ENCODE measurements at places on chromosomes 5 and 9.

- peak; percentile 62 for DNase-seq
Observed at GRCh38 chr5:154756009-154756867, 1.1 kb downstream of the LARP1 start.

DNA sequence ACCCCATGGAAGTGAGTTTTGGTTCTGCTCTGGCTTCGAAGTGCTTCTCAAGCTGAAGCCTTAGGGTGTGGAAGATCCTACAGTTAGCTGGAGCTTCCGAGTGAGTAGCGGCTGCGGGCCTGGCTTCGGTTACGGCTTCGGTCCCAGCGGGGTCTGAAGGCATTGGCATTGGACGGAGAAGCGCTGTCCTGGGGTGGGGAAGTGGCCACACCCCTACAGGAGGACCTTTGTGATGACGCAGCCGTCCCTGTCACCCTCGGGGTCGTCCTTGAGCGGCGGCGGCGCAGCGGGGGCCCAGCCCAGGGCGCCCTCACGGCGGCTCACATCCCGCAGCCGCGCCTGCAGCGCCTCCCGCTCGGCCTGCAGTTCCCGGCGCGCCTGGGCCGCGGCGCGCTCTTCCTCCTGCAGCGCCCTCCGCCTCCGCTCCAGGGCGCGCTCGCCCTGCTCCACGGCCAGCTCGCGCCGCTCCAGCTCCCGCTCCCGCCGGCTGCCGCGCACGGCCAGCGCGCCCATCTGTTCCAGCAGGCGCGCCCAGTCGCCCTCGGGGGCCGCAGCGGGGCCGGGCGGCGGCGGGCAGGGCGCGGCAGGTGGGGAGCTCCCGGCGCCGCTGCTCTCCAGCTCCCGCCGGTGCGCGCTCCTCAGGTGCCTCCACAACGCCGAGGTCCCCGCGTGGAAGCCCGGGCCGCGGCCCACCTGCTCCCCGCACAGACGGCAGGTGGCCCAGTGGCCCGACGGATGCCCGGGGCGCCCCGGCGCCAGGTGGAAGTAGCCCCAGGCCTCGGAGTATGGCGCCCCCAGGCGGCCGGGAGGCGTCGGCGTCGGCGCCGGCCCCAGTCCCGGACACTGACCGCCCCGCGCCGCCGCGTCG lies 9.9 kb downstream of the ZBED3 start:
- peak; percentile 85 for DNase-seq

GRCh38 chr9:346111-346571 lies 131.5 kb downstream of the DOCK8 start:
- DNase-seq = no peak

DNA sequence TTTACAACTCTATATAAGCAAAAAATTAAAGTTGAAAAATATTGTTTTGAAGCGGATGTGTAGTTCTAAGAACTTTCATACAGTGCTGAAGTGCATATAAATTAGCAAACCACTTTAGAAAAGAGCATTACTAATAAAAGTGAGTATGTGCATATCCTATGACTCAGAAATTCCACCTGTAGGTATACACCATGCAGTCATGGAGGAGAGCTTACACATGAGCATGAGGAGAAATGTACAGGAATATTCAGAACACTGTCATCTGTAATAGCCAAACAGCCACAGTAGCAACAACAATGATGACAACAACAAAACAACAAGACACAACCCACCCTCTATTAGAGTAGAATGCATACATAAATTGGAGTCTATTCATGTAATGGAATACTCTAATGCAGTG lies 138.2 kb upstream of the ARRDC3 start:
- DNase-seq = no peak

DNA sequence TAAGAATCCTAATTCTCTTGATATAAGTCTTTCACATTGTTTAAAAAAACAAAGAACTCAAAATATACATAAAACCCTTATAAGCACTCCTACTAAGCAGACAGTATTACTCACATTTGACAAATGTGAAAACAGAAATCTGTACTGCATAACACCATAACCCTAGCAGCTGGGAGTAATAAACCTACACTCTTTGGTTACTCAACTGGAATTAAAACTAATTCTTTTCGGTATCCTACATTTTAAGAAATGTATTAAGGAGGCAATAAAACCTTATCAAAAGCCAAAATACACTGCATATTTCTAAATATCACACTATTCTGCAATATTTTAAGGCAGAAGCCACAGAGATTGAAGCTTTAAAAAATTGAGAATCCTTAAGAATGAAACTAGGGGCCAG lies 6.8 kb downstream of the AUH start:
- no peak for DNase-seq

DNA sequence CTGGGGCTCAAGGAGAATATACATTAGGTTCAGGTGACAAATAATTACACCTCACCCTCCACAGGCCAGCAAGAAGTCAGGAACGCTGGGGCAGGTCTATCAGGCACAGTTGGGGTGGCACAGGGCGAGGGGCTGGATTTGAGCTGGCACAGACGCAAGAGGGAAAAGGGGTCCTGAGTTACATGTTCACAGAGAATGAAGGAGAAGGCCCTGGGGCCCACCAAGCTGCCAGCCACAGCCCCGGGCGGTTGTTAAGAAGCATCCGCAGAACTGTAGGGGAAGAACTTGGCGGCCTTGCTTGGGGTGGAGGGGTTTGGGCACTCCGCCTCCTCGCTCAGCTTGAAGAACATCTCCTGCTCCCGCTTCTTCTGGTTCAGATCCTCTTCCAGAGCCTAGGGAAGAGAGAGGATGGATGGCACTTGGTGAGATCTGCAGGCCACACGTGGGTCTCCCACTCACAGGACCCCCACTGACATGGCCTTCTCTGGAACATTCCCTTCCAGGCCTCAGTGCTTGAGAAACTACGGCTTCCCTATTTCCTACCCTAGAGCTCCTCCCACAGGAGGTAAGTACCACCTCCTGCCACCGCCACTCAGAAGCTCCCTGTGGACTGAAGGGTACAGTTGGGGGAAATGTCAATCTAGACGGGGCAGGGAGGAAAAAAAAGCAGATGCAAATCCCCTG lies 38.3 kb upstream of the FBXW11 start:
- peak; percentile 43 for DNase-seq

GRCh38 chr5:143142596-143143435 lies 260.7 kb downstream of the NR3C1 start:
- DNase-seq = peak; percentile 39

DNA sequence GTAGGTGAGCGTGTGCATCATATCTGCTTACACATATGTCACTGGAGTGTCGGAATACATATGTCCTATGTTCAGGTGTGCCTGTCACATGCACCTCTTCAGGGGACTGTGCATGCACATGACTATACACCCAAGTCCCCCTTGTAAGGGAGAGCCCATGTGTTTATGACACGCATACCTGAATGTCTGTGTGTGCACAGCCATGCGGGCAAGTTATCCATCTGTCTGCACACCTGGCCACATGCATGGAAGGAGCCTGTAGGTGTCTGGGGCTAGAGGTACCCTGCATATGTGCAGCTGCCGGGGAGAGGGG lies 622 bp upstream of the RGS14 start:
- no peak for DNase-seq

GRCh38 chr5:173989432-173990082 lies 587 bp downstream of the C5orf47 start:
- DNase-seq = no peak

DNA sequence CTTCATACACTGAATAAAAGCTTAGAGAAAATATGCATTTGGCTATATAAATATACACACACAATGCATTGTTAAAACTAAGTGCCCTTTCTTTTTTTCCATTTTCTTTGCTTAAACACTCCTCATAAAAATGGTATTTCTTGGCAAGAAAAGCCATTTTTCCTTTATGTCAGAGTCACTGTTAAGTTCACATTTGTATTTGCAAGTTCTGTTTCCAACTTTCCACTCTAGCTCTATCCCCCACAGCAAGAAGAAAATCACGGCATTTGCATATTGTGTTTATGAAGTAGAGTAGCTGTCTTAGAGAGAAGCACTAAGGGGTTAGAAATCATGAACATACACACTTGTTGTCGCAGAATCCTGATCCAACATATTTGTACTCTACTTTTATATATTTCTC lies 662.1 kb upstream of the MEF2C start:
- DNase-seq = no peak

DNA sequence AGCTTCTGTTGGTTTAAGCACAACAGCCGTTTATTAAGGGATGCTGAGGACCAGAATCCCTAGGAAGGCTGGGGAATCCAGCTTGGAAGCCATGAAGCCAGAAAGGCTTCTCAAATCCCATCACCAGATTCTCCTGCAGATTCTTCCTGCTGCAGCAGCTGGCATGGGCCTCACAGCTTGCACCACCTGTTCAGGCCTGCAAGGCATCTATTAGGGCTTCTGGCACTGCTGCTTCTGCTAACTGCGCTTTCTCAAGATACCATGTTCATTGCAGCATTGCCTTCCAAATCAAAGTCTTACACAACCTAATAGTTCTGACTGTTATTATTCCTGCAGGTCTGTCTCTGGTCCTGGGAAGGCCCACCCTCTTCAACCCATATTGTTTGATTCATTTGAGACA lies 51.2 kb upstream of the ZNF366 start:
- no peak for DNase-seq

DNA sequence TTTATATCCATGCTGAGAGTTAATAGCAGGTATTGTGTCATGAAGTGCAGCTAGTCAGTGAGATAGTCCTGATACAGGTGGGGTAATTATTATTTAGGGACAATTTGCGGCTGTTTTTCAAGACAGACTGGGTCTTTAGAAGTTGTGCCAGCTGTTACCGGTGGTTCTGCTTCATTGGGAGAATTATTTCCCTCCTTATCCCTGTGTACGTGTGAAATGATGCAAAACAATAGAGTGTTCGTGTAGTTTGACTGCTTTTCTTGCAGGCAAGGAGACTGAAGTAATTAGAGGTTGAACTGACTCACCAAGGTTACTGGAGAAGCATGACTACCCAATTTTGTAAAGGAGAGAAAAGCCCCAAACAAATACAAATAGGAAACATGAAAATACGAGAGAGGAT lies 101.7 kb downstream of the ARRDC3 start:
- no peak for DNase-seq

DNA sequence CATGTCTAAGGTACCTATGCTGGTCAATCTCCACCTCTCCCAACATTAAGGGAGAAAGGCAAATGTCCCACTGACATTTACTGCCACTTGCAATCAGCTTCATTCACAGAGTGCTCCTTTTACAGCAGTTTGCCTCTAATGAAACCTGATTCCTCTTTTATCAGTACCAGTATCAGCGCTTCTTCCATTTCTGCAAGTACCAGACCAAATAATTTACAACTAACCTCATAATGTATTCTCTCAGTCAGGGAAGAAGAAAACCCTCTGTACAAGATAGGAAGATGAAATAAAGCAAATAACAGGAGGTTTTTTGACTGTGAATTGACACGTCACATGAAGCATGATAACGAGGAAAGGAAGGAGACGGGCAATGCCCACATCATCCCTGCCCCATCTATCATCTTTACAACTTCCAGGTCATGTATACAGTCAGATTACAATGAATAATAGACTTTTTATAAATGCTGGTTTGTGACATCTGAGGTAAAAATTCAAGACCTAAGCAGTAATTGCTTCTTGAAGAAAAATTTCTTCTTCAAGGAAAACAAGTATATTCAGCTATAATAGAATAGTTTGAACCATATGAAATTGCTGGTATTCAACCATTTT lies 21.9 kb downstream of the ABITRAM start:
- no peak for DNase-seq

GRCh38 chr5:107799306-107799705 lies 128.6 kb upstream of the EFNA5 start:
- DNase-seq = no peak

- DNase-seq = peak; percentile 48
Observed at GRCh38 chr9:114240647-114241558, 82.0 kb upstream of the ORM1 start.

- no peak for DNase-seq
Observed at GRCh38 chr5:84327591-84327990, 57.1 kb downstream of the EDIL3 start.

- DNase-seq = no peak
Observed at GRCh38 chr9:125532812-125533594, 174.0 kb downstream of the MAPKAP1 start.

DNA sequence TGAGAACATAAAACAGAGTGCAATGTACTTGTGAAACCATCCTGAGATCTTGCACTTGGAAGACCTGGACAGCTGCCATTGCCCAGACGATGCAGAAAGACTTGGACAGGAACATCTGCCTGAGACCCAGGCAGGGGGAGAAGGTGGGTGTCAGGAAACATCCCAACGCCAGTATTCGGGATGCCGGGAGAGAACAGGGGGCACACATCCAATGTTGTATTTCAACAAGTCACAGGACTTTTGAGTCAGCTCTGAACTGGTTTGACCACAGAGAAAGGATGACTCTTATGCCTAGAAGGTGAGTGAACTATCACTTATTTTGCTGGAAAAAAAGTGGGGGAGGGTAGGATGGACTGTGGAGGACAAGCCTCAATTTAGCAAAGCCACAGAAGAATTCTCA lies 124.6 kb downstream of the ROR2 start:
- no peak for DNase-seq

DNA sequence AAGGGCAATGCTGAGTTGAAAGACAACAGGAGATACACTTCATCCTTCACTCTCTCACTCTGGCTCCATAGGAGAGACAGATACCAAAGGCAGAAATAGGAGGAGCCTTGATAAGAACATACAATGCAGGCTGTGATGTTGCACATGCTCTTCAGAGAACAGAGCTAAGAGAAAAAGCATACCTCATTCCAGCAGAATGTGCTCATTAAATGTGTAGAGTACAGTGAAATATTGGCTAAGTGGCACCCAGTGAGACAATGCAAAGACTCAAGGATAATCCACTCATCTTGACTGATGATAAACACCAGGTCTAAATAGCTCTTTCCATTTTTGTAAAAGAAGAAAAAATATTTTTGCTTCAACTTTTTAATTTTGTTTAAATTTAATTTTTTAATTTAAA lies 139.7 kb downstream of the OR2K2 start:
- DNase-seq = no peak

GRCh38 chr5:17999858-18000257 lies 365.6 kb downstream of the TAF11L14 start:
- DNase-seq = no peak

GRCh38 chr9:38432922-38433510 lies 8.8 kb upstream of the IGFBPL1 start:
- DNase-seq = peak; percentile 66

DNA sequence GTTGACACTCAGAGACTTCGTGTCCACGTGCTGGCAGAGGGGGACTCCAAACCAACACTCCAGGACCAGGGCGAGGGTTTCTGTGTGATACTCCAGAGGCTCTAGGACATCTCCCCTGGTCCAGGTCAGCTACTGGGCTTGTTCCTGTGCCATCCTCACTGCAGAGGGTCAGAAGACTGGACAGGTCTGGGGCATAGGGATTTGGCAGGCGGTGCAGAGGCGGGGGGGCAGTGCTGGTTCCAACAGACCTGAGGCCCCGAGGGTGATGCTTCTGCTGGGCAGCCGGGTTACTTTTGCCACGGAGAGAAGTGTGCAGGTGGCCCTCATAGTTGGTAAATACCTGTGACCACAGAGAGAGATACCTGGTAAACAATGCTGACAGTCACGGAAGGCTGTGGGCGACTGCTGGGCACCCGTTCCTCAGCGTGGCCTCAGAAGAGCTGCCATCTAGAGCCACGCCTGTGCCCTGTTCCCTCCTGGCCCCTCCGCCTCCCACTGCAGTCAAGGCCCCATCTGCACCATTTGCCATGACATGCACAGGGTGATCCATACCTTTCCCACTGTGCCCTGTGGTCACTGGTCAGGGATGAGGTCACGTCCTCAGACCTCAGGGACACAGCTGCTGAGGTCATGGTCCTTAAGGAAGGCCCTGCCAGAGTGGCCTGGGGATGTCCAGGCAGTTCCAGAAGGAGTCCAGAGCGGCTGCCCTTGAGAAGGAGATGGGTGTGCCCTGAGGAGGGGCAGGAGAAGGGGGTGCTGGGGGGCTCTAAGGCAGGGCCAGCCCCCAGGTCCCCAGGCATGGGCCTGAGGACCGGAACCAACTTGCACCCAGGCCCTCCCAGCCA lies 30.0 kb downstream of the TRIP13 start:
- no peak for DNase-seq

GRCh38 chr5:151617841-151618710 lies 26.9 kb upstream of the FAT2 start:
- no peak for DNase-seq
